Myocyte (in vitro differentiated cells): ENCODE measurements at places on chromosomes 5 and 9.
A peak's percentile ranks its signal among the peaks of the same experiment; 100 is the strongest.

GRCh38 chr9:133246562-133246961, 28.4 kb downstream of the ABO start:
- no peak for DNase-seq

DNA sequence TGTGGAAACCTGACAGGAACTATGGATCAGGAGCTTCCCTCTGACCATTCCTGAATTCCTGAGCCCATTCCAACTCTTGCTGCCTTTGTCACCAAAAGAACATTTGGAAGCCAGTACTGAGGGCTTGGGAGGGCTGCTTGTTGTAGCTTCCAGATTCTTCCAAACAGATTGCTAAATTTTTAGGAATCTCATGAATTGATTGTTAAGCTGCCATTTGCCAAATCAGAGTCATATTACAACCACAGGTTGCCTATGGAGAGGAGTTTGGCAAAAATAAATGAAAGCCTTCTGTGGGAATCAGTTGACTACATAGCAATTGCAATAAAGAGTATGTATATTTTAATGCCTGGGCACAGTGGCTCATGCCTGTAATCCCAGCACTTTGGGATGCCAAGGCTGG, 39.2 kb upstream of the SLC28A3 start:
- no peak for DNase-seq

GRCh38 chr5:149341876-149342275, 3.4 kb upstream of the GRPEL2 start:
- no peak for DNase-seq

- DNase-seq = no peak
Observed at GRCh38 chr9:129685933-129686259, 20.4 kb downstream of the PRRX2 start.

- DNase-seq = no peak
Observed at GRCh38 chr9:130299785-130300615, 34.4 kb downstream of the HMCN2 start.

- no peak for DNase-seq
Observed at GRCh38 chr5:88884608-88884877, 1.6 kb upstream of the MEF2C start.

DNA sequence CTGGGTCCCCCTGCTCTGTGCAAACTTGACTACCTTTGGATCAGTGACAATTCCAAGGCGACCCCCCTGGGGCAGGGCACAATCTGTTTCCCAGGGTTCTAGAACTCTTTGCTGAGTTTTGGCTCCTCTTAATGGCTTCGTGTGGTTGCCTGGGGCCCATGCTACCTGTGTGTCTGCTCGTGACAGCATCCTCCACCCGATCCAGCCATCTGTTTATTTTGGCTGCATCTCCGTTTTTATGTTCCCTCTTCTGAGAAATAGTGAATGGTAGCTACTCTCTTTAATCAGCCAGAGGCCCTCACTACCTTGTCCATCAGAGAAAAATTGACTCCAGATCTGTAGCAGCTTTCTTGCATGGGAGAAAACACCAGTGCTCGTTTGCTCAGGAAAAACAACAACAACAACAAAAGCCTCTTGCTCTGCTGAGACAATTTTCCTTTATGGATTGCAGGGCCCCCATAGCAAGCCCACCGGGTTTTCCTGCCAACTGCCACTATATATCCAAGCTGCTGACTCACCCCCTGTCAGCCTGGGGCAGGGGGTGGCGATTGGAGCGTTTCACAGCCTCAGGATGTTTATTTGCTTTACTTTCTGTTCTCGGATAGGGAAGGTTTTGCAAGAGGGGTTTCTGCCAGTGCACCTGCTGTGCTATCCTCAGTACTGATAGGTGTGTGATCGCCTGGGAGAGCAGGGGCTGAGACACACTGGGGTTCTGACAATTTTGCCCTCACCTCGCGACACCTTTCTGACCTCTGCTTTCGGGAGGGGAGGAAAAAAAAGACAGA, 607.8 kb downstream of the BNC2 start:
- DNase-seq = no peak

DNA sequence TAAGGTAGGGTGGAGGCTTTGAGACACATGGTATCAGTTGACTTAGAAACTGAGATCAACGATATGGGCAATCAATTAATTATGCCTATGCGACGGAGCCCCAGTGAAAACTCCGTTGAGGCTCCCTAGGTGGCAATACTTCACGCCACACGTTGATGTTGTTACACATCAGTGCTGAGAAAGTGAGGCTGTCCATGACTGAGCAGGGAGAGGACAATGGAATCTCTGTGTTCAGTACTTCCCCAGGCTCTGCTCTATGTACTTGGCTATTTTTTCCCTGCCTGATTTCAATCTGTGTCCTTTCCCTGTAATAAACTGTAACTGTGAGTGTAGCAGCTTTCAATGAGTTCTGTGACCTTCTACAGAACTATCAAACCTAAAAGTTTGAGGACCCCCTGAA, 211.7 kb downstream of the SNCAIP start:
- DNase-seq = no peak

DNA sequence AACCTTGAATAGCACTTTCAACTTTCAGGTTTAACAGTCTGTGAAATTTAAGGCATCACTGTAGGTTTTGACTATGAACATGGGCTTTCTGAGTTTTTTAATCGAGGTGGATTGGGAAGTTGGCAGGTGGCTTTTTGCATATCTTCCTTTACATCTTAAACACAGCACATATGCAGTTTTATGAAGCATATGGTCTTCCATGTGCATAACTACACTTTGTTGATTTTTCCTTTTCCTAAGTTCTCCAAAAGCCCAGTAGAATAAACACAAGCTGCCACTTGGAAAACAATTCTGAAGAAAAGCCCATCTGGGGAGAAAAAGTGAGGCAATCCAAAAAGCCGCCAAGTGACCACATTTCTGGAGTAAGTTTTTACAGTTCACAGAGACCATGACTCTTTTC, 236.5 kb upstream of the IL12B start:
- no peak for DNase-seq

DNA sequence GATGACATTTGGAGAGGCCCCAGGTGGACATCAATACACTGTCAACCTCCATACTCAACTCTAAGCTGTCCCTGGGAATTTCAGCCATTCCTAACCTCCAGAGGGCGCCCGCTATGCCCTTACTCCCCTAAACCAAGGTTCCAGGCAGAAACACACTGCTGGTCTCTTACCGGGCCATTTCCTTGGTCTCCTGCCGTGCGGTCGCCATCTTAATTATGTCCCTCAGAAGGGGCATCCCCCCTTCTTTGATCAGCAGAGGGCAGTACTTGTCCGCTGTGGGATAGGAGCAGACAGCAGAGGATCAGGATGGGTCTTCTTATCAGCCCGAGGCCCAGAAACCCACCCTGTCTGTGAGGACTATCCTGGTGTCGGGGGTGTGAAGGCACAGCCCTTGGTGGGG, 9.3 kb upstream of the ZDHHC12 start:
- DNase-seq = peak; percentile 83

DNA sequence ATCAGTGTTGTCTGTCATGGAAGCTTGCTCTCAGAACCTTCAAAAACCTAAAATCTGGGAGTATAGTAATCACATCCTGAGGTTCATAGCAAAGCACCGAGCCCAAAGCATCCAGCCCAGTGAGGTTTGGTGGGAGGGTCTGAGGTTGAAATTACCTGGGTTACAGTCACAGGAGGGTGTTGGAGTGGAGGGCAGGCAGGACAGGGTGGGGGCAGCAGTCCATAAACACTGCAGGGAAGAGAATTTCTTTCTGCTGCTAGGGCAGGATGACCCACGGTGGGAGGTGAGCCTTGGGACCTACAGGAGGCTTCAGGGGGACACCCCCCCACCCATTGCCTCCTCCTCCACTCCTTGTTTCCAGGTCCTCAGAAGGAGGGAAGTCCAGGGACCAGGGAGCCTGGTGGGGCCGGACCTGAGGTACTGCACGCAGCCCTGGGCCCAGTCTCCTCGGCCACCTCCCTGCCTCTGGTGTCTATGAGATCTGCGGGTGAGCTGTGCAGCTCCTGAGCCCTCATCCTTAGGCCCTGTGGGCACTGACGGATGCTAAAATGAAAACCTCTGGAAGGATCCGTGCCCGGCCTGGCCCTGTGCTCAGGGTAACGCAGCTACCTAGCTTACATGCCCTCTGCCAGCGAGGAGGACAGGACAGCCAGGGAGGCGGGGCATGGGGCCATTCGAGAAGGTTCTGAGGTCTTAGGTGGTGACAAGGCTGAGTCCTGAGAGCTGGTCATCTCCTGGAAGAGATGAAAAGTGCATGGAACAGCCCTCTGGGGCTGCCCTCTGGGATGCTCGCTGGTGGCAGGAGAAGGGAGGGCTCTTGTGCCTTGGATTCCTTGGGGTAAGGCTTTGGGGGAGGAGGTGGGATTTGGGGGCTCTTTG, 1.8 kb upstream of the ADCY2 start:
- no peak for DNase-seq

- peak; percentile 17 for DNase-seq
Observed at GRCh38 chr5:78293851-78294247, 649 bp downstream of the AP3B1 start.

GRCh38 chr5:90347462-90347861, 62.1 kb downstream of the CETN3 start:
- no peak for DNase-seq

- no peak for DNase-seq
Observed at GRCh38 chr5:54745599-54745998, 228.0 kb downstream of the SNX18 start.

GRCh38 chr9:105074491-105074890, 146.5 kb upstream of the ABCA1 start:
- no peak for DNase-seq

- peak; percentile 82 for DNase-seq
Observed at GRCh38 chr5:17203329-17204132, 13.9 kb upstream of the BASP1 start.

GRCh38 chr9:115553060-115553773, 435.3 kb upstream of the TNC start:
- DNase-seq = no peak

- no peak for DNase-seq
Observed at GRCh38 chr5:23494558-23494957, 12.9 kb upstream of the PRDM9 start.

- peak; percentile 12 for DNase-seq
Observed at GRCh38 chr5:67677422-67677970, 480.9 kb upstream of the CD180 start.

- no peak for DNase-seq
Observed at GRCh38 chr5:31596354-31596753, 42.6 kb upstream of the PDZD2 start.

GRCh38 chr5:61283471-61283870, 48.6 kb upstream of the ZSWIM6 start:
- DNase-seq = no peak

- DNase-seq = no peak
Observed at GRCh38 chr9:109422641-109423040, 75.5 kb downstream of the PTPN3 start.

DNA sequence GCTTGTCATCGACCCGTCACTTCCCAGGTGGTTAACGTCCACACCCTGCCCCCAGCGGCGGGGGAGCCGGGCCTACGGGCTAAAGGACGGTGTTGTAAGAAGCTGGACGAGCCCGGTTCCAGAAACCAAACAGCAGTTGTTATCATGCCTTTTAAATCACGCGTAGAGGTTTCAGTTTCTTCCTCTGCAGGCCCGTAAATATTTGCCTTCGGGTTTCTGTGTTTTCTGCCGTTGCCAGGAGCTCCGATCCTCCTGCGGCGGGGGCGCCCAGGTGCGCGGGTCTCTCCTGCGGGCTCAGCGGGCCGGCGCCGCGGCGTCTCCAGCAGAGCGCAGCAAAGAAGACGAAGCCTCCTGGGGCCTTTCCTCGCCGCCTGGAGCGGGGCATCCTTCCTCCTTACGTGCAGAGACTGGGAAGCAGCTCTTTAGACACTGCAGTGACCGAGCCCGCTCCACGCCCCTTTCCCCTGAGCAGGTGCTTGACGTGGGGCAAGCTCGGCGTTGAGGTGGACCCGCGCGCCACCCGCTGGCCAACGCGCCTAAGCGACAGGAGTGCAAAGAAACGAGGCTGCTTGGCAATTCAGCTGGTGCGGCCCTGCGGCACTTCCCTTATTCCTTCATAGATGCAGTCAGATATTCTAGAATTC, 21.8 kb upstream of the TTC1 start:
- peak; percentile 68 for DNase-seq
